ENCODE measurements at places on chromosomes 2 and 18.

DNA sequence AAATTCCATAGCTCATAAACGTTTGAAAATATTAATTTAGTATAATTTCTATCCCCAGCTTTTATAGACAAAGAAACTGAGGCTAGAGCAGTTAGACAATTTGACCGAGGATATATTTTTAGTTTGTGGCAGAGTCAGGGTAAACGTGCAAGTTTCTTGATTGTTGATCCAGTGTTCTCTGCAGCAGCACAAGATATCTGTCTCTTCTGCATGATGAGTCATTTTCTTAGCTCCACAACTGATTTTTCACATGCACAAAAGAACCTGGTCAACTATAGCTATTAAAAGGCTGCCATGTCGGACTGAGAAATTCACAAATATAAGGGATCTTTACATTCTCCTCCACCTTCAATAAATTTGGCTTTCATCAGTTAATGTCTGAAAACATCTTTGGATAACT is 143.4 kb upstream of the CYP26B1 start:
- DNase-seq = no peak

DNA sequence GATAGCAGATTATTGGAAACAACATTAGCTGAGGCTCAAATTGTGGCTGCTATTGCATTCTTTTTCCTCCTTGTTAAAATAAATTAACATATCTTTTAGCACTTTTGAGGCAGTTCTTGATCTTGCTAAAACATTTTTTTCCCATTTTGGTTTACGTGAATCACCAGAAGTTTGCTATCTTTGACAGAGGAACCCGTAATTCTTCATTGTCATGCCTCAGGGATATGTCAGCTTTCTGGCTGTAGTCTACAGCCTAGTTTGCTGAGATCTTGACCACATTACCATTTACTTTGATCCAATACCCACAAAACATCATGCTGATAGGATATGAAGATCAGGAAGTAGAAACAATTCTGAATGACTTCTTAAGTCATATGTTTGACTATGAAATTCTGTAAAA is 25.1 kb upstream of the FANCL start:
- DNase-seq = no peak

DNA sequence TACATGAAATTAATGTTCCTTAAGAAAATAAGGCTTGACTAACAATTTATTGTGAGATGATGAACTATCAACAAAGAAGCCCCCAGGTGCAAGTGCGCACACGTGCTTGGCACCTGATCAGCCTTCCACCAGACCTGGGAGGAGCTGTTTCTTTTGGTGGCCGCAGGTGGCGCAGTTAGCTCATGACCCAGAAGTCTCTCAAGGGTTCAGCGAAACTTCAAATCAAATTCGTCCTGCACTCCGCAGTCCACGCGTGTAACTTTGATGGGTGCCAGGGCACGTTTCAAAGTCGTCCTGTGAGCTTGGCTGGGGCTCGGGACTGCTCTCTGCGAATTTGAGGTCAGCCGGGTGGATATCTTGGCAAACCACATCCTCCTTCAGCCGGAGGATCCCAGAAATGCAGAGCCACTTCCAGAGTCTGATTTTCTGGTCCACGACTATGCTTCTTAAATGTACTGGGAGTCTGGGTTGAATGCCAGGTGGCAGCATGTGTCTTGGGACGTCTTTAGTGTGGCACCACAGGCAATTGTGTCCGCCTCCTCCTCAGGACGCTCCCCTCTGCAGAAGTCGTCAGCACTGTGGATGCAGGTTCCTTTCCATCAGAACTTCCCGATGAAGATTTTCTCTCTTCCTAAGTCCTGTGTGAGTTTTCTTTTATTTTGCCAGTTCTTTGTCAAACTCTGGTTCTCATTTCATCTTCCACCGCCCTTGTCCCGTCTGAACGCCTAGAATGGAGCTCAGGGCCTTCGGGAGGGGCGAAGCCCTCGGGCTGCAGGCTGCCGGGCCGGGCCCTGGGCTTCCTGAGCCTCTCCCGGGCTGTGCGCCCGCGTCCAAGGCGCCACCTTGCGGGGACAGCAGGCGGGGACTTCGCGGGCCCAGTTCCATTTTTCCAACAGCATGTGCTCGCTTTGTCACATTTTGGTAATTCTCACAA is 61.3 kb upstream of the RAPGEF4 start:
- DNase-seq = no peak

DNA sequence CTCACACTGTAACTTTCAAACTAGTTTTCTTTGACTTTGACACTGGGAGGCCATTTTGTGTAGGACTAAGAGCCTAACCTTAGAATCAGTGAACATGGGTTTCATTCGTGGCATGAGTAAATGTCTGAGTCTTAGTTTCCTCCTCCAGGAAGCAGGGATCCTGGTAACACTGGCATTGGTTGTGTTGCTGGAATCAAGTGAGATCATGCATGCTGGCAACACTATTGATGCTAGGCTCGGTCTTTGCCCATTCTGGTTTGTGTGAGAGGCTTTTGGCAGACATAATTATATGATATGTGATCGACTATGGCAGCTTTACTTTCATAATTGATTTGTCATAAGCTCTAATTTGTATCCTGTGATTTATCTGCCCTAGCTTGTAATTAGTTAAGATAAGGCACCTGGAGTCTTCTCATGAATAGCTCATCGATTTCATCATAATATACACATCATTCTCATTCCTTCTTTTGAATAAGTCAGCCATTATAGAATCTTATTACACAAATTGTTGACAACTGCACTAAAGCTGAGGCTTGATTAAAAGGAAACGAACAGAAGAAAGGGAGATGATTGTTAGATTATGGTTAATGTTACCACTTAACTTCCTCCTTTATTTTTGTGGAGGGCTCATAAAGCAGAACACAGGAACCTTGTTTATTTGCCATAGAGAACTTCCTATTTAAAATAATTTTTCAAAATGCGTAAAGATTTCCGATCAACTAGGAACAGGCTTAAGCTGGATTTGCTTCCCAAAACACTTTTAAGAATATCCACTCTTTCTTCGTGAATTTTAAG is 12.6 kb downstream of the PPP1R1C start:
- no peak for DNase-seq

DNA sequence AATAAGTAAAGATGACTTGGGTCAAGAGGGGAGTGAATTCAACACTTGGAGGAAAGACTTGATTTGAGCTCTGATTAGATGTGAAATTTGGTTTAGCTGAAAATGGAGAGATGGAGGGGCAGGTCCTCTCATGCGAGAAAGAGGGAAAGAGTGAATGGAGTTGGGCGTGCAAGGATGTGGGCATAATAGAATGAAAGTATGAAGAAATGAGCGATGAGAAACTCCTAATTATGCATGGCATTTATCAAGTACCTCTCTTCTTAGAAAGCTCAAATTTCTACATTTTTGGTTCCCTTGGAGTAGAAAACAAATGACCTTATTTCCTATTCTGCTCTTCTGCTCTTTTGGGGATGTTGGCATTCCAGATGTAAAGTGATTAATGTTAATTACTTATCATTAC is 161.5 kb downstream of the PHLPP1 start:
- DNase-seq = no peak

DNA sequence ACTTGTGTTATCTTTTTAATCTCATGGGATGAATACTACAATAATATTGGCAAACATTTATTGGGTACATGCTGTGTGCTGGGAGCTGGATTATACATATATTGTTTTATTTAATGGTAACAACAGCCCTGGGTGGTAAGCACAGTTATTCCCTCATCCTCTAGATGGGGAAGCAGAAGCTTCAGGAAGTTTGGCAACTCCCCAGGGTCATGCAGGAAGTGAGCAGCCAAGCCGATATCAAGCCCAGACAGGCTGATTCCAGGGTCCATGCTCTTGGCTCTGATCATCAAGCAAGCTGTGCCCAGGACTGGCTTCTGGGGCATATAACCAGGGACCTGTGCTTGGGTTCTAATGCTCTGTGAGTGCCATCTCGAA is 155.8 kb downstream of the ZNF516 start:
- no peak for DNase-seq

GRCh38 chr2:170405326-170405725 is 227.4 kb downstream of the MYO3B start:
- DNase-seq = no peak

DNA sequence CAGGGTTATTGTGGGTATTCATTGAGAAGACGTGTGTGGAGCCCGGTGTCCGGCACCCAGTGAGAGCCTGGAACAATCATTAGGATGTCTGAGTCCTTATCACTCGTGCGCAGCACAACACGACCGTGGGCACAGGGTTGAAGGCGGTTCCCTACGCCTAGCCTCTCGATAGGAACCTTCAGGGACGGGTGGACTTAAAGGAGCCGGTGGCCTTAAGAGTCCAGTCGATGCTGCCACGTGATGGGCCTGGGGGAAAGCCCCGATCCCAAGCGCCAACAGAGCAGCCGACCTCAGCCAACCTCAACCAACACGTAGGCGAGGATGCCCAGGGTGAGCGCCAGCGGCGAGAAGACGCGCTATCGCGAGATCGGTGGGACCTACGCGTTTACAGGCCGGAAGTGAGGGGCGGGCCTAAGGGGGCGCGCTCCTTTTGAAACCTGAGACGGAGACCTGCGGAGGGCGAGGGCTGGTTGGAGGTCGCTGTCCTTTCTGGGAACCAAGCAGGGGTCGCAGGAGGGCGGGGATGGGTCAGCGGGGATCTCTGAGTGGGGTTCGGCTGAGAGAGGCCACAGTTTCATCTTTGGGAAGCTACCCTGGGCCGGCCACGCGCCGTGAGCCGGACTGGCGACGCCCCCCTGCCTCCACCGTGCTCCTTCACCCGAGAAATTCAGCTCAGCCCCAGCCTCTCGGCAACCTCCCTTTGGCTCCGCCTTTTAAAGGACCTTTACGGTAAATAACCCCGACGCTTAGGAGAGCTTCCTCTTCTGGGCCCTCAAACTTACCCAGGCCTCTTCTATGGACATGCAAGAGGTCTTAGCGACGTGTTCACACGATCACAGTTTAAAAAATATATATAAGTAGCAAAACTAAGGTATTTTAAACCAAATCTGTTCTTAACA is 28.3 kb downstream of the WNT10A start:
- peak; percentile 67 for DNase-seq

- DNase-seq = no peak
These were observed 134.3 kb upstream of the AQP4 start for GRCh38 chr18:26999797-27000196.

DNA sequence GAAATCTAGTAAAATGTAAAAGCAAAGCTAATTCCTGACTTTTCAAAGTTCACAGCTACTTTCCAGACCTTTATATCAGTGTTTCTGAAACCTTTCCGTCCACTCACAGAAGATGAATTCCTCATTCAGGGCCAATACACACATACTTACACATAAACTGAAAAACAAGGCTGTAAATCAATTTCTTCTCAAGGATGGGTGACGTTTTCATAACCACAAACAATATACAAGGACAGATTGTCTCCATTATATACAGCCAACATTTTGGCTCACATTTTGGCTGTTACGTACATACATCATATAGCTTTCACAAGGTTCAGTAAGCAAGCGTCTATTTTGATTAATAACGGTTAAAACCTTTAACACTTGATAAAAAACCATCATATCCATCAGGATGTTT is 1.4 kb downstream of the RPRD1A start:
- no peak for DNase-seq

DNA sequence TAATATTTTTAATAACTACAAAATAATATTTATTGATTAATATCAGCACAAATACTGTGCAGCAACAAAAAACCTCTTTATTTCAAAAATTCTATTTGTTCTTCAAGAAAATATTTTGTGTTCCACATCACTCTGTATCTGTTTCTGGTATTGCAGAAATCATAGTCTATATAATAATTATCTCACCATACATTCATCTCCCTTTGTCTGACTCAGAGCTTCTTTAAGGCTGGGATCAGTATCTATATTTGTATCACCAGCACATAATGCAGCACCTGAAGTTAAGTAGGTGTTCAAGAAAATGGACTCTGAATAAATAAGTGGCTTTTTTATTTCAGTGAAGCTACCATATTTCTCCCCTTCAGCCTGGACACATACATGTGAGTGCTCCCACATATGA is 1.6 kb upstream of the MARCHF4 start:
- no peak for DNase-seq

DNA sequence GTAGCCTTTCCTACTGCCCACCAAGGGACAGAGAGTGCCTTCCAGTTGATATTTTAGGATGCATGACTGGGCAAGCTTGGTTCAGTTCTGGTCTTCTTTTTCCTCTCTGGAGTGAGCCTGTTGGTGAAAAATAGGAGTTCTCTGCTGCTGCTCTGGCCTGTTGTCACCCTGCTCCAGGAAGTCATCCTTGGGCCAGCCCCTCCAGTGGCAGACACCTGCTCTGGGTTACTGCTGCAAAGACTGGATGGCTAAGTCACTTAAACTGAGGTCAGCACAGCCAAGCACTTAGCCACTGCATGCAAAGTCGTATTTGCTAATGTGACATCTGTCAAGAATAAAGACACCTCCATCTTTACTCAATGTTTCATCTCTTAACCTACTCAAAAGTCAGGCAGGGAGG is 219.6 kb upstream of the ID2 start:
- DNase-seq = no peak

DNA sequence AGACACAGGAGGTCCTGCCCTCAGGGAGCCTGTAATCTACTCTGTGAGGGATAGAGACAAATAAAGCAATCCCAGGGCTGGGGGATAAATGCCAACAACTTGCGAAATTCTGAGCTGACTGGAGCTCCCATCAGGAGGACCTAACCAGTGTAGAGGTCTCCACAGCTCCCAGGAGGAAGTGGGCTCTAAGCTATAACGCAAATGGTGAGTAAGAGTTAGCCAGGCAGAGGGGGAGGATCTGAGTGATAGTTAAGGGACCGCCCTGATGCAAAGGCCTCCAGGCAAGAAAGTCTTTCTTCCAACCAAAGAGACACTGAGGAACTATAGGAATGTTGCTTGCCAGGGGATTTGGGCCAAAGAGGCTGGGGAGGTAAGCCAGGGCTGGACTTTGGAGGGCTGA is 16.0 kb upstream of the ZNF532 start:
- no peak for DNase-seq

DNA sequence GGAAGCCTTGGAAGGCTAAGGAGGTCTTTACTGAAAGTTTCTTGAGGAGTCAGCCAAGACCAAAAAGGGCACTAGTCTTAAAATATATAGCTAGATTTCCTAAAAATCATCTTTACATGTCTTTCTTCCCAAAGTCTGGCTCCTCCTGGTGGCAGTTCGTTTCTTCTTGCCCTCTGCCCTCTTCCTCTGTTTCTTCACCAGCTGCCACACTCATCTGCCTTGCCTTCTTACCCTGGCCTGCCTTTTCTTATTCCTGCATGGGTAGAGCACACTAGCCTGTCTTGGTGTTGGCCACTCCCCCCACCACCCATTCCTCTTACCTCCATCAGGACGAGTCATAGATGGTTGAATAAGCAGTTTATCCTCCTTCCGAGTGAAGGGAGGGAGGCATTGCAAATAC is 129.8 kb downstream of the RAPGEF4 start:
- no peak for DNase-seq

GRCh38 chr2:239509373-239510143 is 108.7 kb upstream of the HDAC4 start:
- DNase-seq = no peak

GRCh38 chr18:1653873-1654272 is 749.2 kb downstream of the ADCYAP1 start:
- no peak for DNase-seq

DNA sequence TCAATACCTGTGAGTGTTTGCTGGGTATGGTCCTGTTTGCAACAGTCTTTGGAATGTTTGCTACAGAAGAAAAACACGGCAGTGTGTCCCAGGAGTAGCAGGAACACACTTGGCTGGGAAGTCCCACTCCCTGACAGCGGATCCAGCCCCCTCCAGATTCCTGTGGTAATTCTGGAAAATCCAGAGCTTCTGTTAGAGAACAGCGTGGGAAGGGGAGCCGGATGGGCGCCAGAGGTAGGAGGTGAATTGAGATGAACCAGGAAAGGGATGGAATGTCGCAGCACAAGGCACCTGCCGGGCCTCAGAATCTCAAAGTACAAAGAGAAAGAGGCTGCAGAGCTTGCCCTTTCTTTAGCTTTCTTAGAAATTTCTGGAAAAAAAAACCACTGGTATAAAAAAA is 221.9 kb downstream of the MYT1L start:
- DNase-seq = no peak

Measured in caudate nucleus (tissue), 63 donors.